ENCODE measurements at places on chromosomes 1 and 21. TPM values are rescaled to one million over a fixed set of nuclear protein-coding genes. Genes with fewer than 3 reads are reported as not detected.

DCDC2B gene
- total RNA-seq, result not detected

CLCN6 gene
- total RNA-seq, result 19.3 TPM

AMY1B gene
- total RNA-seq, result not detected

TRIM46 gene
- total RNA-seq, result 4.0 TPM

ATP1A4 gene
- 0.26 TPM for total RNA-seq

PDC gene
- not detected for total RNA-seq

ETV3L gene
- total RNA-seq, result not detected

SEC16B gene
- 1.0 TPM for total RNA-seq

- H3K4me1 ChIP-seq, result no peaks in the 10 kb centered on the region
- H3K27me3 ChIP-seq, result no peaks in the 10 kb centered on the region
- no peak for DNase-seq
- no peak overlapping the region for H3K27ac ChIP-seq
- no peak overlapping the region for H3K4me3 ChIP-seq
These were observed 14.7 kb downstream of the PEX14 start for GRCh38 chr1:10489291-10490055.

DNA sequence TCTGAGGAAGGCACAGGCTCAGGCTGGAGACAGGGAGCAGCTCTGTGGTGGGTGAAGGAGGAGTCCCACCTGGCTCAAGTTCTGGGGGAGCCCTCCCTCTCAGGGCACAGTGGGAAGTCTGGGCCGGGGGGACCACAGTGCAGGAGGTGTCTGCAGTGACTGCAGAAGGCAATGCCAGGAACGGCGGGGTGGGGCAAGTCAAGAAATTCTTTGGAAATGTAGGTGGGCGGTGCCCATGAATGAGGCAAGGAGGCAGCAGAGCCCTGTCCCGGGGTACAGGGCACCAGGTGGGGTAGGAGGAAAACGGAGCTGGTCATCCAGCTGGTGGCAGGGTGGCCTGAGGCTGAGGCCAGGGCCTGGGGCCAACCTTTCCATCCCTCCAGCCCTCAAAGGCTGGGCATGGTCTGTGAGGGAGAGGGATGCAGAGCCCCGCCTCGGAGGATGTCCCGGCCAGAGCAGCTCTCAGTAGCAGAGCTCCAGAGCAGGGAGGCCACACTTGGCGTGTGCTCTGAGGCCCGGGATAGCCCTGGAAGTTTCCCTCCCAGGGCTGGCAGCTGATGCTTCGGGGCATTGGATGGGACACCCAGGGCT, 4.7 kb downstream of the TFF3 start:
- no peak overlapping the region for H3K4me3 ChIP-seq
- DNase-seq, result no peak
- H3K27ac ChIP-seq, result no peak overlapping the region
- no peaks in the 10 kb centered on the region for H3K36me3 ChIP-seq

DNA sequence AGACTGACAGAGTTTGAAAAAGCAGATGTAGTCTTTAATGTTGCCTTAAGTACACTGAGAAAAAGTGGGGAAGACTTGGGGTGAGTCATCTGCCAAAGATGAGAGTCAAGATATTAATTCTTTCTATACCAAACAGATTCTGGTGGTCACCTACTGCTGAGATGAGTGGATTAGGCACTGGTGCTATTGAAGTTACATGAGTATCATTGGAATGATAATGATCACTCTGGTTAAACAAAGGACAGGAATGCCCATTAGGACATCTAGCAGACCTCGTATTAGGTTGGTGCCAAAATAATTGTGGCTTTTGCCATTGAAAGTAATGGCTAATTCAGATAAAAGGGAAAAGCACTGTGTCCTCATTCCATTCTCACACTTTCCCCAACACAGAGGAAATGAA, 1588.9 kb downstream of the KCNT2 start:
- H3K27ac ChIP-seq, result no peak overlapping the region
- H3K4me3 ChIP-seq, result no peak overlapping the region
- H3K27me3 ChIP-seq, result no peaks in the 10 kb centered on the region
- DNase-seq, result no peak
- H3K36me3 ChIP-seq, result no peaks in the 10 kb centered on the region

GRCh38 chr1:32104127-32104526, 3.7 kb upstream of the KPNA6 start:
- H3K4me1 ChIP-seq, result peaks cover 8% of the 10 kb centered on the region
- H3K27me3 ChIP-seq, result no peaks in the 10 kb centered on the region
- H3K27ac ChIP-seq, result no peak overlapping the region
- no peak overlapping the region for H3K4me3 ChIP-seq
- peaks cover 3% of the 10 kb centered on the region for H3K36me3 ChIP-seq

GRCh38 chr1:164699815-164700491, 141.0 kb downstream of the PBX1 start:
- peak; percentile 64 for DNase-seq
- no peaks in the 10 kb centered on the region for H3K36me3 ChIP-seq
- no peak overlapping the region for H3K27ac ChIP-seq
- H3K27me3 ChIP-seq, result no peaks in the 10 kb centered on the region
- H3K4me3 ChIP-seq, result no peak overlapping the region

GRCh38 chr1:58722414-58722813, 22.6 kb upstream of the MYSM1 start:
- no peak overlapping the region for H3K27ac ChIP-seq
- no peak overlapping the region for H3K4me3 ChIP-seq
- H3K36me3 ChIP-seq, result no peaks in the 10 kb centered on the region
- no peaks in the 10 kb centered on the region for H3K27me3 ChIP-seq

DNA sequence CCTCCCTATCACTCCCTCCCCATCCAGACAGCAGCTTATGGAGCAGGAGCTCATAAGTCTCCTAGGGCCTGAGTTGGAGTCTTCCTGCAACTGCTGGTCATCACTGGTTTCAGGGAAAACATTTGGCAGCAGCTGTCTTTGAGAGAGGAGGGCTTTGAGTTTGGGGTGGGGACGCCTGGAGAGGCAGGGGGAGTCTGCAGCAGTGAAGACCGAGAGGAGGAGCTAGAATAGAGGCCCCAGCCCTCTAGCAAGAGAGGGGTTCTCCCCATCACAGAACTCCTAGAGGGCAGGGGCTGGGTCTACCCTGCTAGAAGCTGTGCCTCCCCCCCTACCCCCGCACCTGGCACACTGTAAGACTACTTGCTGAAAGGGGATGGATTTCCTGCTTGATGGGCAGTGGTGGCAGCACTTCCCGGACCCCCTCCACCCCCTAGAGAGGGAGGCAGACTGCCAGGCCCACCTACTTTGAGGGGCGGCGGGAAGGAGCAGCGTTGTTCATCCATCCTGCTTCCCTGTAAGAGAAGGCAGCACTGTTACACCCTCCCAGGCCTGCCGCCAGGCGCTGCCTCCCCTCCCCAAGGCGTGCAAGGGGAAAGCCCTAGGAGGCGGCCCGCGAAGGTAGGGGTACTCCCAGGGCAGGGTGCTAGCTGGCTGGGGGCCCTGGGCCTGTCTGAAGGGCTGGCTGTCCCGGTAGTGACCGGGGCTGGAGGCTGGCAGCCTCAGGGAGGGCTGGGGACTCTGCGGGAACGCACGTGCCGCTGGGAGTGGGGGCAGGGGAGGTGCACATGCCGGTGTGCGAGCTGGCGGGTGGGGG, 50.4 kb downstream of the RAP1GAP start:
- H3K36me3 ChIP-seq, result no peaks in the 10 kb centered on the region
- no peak for DNase-seq
- H3K27me3 ChIP-seq, result peaks cover 9% of the 10 kb centered on the region
- H3K27ac ChIP-seq, result no peak overlapping the region
- no peaks in the 10 kb centered on the region for H3K4me1 ChIP-seq
- no peak overlapping the region for H3K4me3 ChIP-seq

- H3K27me3 ChIP-seq, result no peaks in the 10 kb centered on the region
- no peaks in the 10 kb centered on the region for H3K36me3 ChIP-seq
- no peaks in the 10 kb centered on the region for H3K4me1 ChIP-seq
- no peak overlapping the region for H3K27ac ChIP-seq
These were observed 124.8 kb downstream of the UBE2U start for GRCh38 chr1:64328193-64328592.

DNA sequence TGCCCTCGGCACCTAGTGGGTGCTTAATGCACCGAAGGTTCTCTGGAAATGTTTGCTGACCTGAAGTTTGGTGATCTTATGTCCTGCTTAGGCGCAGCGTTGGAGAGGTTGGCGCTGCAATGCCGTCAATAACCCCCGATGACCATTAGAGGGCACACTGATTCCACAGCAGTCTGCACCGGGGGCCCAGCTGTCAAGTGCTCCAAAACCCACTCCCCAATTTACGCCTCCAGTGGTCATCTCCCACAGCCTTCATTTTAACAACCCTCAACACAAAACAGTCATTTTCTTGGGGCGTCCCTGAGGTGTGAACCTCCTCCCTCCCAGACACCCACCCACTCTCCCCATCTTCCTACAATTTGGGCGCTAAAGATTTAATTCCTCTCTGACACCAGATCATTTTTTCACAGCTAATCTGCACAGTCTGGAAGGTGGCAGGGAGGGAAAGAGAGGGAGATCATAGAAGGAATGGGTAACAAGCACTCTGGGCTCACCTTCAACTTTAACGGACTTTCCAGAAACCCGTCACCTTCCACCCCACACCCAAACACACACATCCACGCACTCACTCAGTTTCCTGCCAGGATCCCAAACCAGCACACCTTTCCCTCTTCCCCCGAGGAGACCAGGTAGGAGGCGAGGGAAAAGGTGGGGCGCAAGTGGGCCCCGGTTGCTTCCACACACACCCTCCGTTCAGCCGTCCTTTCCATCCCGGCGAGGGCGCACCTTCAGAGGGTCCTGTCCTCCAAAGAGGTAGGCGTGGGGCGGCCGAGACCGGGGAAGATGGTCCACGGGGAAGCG, 570 bp upstream of the NPR1 start:
- peaks cover 34% of the 10 kb centered on the region for H3K27me3 ChIP-seq
- peaks cover 8% of the 10 kb centered on the region for H3K4me1 ChIP-seq
- no peaks in the 10 kb centered on the region for H3K36me3 ChIP-seq
- no peak overlapping the region for H3K27ac ChIP-seq
- H3K4me3 ChIP-seq, result peak overlapping the region; percentile 31
- peak; percentile 35 for DNase-seq

- H3K4me1 ChIP-seq, result no peaks in the 10 kb centered on the region
- H3K36me3 ChIP-seq, result no peaks in the 10 kb centered on the region
- peaks cover 9% of the 10 kb centered on the region for H3K27me3 ChIP-seq
- no peak overlapping the region for H3K4me3 ChIP-seq
These were observed 15.4 kb upstream of the MPZL1 start for GRCh38 chr1:167706363-167706762.

- H3K27ac ChIP-seq, result no peak overlapping the region
- H3K4me3 ChIP-seq, result no peak overlapping the region
- no peak for DNase-seq
- peaks cover 3% of the 10 kb centered on the region for H3K4me1 ChIP-seq
- H3K27me3 ChIP-seq, result peaks cover 16% of the 10 kb centered on the region
These were observed 22.8 kb upstream of the KCNC4 start for GRCh38 chr1:110187139-110187890.

- H3K27me3 ChIP-seq, result no peaks in the 10 kb centered on the region
- H3K4me1 ChIP-seq, result no peaks in the 10 kb centered on the region
- H3K4me3 ChIP-seq, result no peak overlapping the region
- DNase-seq, result peak; percentile 49
- H3K27ac ChIP-seq, result no peak overlapping the region
- H3K36me3 ChIP-seq, result peaks cover 1% of the 10 kb centered on the region
These were observed 43.4 kb downstream of the RALGPS2 start for GRCh38 chr1:178768423-178768822.

DNA sequence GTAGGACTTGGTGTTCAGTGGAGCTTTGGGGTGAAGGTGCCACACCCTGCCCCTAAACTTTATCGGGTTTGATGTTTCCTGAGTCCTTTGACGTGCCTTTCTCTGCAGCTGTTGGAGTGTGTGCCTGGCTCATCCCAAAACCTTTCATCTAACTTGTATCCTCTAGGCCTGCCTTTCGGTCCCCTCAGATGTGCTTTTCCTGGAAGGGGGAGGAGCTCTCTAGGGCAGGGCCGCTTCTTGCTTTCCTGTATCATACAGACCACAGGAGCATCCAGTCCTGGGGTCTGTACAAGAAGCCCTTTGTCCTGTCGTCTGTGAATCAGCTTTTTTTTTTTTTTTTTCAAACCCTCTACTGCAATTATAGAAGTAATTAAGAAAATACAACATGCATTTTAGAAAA, 35.7 kb downstream of the PTGFRN start:
- H3K4me3 ChIP-seq, result no peak overlapping the region
- H3K27me3 ChIP-seq, result no peaks in the 10 kb centered on the region
- H3K27ac ChIP-seq, result no peak overlapping the region
- DNase-seq, result no peak

GRCh38 chr1:42952303-42953001, 6.2 kb downstream of the SLC2A1 start:
- no peak overlapping the region for H3K4me3 ChIP-seq
- H3K27me3 ChIP-seq, result no peaks in the 10 kb centered on the region
- peak; percentile 48 for DNase-seq
- peaks cover 13% of the 10 kb centered on the region for H3K4me1 ChIP-seq
- H3K36me3 ChIP-seq, result peaks cover 4% of the 10 kb centered on the region

- H3K36me3 ChIP-seq, result no peaks in the 10 kb centered on the region
- peaks cover 3% of the 10 kb centered on the region for H3K4me1 ChIP-seq
- no peak overlapping the region for H3K27ac ChIP-seq
- peaks cover 4% of the 10 kb centered on the region for H3K27me3 ChIP-seq
- peak; percentile 31 for DNase-seq
These were observed 15.8 kb upstream of the TNFRSF8 start for GRCh38 chr1:12047120-12047876.

GRCh38 chr1:226496453-226497015, 52.0 kb upstream of the STUM start:
- no peak overlapping the region for H3K27ac ChIP-seq
- no peak for DNase-seq
- no peaks in the 10 kb centered on the region for H3K36me3 ChIP-seq
- H3K27me3 ChIP-seq, result no peaks in the 10 kb centered on the region

DNA sequence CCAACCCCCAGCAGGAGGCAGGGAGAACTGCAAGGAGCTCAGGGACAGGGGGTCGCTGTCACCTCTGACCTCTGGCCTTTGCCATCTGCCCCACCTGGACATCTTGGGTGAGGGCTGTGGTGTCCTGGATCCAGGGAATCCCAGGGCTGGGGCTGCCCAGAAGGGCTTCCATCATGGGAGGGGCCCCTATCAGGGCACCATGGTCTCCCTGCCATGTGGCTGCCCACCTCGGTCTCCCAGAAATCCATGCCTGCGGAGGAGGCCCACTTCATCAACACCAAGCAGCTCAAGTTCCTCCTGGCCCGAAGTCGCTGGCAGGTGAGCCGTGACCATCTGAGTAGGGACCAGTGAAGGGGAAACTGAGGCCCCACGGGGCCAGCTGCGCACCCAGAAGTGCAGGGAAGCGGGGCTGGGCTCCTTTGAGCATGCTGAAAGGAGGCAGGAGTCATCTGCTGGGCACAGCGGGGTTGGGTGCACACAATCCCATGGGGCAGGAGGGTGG, 36.1 kb downstream of the TRIM11 start:
- no peak overlapping the region for H3K27ac ChIP-seq
- peaks cover 11% of the 10 kb centered on the region for H3K4me1 ChIP-seq
- H3K36me3 ChIP-seq, result no peaks in the 10 kb centered on the region
- DNase-seq, result no peak
- H3K27me3 ChIP-seq, result no peaks in the 10 kb centered on the region

Data from fibroblast of lung (primary cell).